ENCODE measurements at places on chromosomes 11 and 22.

GRCh38 chr11:46612326-46612725 is 4.7 kb downstream of the HARBI1 start:
- no peak for DNase-seq

DNA sequence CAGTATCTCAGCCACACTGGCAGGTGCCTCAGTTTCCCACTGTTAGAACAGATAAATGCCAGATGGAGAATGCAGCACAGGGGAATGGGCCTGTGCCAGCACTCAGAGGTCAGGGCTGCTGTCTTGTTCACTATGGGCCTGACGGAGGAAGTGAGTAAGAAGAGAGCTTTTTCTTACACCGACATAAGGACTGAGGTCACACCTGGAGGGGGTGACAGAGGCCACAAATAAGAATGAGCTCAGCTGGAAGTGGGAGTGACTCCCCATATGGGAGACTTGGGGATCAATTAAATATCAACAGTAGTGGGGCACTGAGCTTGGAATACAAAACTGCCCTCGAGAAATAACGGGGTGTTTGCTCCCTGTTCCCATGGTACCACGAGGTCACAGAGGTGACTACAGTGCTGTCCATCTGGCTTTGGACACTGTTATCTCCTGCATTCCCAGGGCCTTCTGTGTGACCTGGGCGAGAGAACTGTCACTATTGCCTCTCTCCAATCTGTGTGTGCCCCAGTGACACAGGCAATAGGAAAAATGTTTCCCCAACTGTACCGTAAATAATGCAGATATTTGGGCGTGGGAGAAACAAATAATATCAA is 94.1 kb upstream of the NNMT start:
- DNase-seq: no peak

- DNase-seq: no peak
Observed at GRCh38 chr22:29311464-29312217, 3.9 kb downstream of the RASL10A start.

DNA sequence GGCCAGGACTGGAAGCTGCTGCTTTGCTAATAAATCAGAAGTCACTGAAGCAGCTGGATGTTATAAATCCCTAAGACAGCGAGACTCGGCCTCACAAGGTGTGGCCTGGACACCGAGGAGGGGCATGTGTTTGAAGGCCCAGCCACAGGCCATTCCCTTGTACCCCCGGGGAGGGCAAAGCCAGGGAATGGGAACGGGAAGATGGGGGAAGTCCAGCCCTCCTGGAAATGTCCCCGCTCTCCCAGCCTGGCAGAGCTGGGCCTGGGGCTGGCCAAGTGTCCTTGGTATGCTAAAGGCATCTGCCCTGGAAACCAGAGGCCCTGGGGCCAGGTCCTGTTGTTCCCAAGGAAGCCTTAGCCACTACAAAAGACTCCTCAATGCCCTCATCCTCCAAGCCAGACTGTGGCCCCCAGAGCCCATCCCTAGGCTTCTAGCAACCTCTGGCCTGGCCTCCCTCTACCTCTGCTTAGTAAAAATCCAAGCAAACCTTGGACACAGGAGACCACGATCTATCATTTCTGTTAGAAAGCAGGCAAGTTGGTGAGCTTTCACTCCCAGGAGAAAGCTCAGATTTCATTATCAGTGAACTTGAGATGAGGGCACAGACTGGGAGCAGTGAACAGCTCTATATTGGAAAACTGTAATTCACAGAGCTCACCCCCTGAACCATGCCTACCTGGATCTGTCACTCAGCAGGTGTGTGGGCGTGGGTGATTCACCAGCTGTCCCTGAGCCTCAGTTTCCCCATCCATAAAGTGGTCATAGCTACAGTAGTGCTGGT is 11.0 kb downstream of the CHST1 start:
- DNase-seq: no peak
